ENCODE measurements at places on chromosomes 16 and 17.

GRCh38 chr17:18191967-18192366, 8.3 kb downstream of the ALKBH5 start:
- DNase-seq: no peak

GRCh38 chr17:4818276-4818675, 11.3 kb downstream of the PLD2 start:
- DNase-seq: no peak

DNA sequence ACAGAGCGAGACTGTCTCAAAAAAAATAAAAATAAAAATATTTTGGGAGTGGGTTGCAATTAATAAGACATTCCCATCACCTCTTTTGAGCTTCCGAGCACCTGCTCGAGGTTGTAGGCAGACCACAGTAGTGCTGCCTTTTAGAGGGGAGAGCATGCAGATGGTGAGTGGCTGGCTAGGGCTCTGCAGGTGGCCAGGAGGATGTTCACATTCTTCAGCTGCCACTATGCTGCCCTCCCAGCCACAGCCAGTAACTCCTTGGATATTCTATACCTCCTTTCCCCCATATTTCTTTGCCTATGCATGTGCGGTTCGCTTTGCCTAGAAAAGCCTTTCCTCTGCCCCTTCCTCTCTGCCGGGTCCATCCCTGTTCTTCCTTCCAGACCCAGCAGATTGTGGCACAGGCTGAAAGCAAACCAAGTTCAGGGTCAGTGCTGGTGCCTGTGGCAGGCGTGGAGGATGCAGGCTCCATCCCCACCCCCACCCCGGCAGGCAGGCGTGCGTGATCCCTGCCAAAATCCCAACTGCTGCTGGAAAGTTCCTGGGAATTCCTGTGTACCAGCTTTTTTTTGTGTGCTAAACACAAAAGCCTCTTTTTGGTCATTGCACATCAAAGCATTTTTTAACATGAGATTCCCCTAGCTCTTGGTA, 33.8 kb upstream of the CMIP start:
- no peak for DNase-seq

DNA sequence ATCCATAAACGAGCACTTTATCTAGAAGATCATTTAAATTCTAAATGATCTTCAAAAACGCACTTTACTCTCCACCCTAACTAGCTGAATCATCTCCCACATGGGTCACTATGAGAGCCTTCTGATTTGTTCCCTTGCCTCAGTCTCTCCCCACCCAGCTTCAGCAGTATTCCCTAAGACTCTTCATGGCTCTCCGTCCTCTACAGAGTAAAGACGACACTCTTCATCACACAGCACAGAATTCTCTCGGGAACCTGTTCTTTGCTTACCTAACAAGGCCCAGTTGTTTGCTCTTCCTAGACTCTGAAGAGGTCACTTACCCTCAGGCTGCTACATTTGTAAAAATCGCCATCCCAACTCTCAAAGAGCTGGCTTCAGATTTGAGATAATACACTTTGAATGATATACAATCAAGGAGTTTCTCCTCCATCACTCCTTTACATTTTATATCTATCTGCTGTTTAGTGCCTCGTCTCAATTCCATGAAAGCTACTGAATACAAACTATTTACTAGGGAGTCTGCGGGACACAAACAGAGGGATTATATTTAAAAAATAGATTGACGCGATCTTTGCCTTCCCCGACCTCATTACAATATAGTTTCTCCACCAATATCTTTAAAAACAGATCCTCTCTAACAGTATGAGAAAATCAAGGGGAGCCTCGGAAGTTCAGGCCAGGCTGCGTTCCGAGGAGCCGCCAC, 511 bp upstream of the LIG3 start:
- DNase-seq: no peak

DNA sequence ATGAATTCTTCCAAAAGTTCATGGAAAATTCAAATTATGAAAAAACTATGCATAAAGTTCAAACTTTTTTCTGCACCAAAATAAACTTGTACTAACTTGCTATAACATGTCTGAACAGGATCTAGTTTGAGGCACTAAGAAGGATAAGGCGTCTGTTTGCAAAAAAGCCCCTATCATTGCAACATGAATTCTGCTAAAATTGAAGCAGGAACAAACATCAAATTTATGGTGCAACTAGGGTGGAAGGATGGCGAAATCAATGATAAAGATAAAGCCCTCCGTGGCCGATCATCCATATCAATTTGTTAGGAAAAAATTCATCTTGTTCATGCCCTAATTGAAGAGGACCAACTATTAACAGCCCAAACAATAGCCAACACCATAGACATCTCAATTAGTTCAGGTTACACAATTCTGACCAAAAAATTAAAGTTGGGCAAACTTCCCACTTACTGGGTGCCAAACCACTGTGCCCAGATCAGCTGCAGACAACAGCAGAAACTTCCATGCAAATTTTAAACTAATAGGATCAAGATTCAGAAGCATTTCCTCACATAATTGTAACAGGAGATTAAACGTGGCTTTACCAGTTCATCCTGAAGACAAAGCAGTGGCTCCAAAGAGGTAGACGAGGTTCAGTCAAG, 12.9 kb downstream of the IL21R start:
- no peak for DNase-seq

DNA sequence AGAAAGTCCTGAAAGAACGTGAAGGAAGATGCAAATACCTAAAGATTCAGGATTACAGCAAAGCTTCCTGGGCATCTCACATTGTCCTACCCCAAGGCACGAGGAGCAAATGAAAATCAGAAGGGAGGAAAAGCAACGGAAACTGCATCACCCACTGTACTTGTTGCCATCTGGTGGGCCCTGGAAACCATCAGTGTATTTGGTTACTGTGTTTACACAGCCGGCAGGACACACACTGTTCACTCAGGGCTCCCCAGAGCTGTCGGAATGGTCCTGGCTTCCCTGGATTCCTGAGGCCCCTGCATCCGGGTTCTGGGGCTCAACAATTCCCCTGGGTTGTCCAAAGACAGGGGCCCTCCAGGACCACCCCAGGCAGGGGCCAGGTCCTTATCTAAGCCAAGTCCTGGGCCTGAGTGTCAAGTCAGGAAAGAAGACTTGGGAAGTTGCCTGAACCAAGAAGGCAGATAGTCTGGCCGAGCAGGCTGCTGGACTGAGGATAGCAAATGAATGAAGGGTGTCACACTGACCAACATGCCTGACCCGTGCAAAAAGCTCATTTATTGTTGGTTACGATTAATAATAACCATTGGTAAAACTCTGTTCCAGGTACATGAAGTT, 52.8 kb downstream of the SOX9 start:
- DNase-seq: no peak

- DNase-seq: no peak
These were observed 39.3 kb downstream of the TADA2A start for GRCh38 chr17:37446027-37446426.

GRCh38 chr17:74282587-74283370, 8.7 kb downstream of the DNAI2 start:
- DNase-seq: no peak

GRCh38 chr16:10521681-10522274, 58.6 kb downstream of the EMP2 start:
- DNase-seq: peak; percentile 79

DNA sequence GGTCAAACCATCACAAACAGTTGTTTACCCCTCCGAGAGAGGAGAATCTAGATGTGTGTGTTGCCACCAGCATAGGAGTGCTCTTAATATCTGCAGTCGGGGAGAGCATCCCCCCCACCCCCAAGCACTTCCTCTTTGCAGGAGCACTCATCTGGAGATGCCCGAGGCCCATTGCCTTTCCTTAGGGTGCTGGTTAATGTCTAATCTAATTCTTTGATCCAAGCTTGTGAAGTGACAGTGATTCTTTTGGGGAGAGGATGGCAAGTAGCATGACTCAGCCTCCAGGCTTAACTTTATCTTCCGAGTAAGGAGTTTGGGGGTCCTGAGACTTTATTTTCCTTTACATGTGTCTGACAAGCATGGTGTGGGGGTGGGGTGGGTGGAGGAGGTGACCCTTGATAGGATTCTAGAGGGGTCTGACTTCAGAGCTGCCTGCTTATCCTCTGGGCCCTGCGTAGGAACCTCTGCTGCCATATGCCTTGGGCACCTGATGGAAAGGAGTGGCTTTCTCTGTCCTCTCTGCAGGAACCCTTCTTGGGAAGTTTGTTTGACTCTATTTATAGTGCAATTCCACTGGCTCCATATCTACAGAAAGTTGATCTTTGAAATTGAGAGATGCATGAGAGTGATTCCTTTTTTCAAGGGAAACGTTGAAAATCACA, 207.1 kb downstream of the SPECC1 start:
- DNase-seq: no peak

DNA sequence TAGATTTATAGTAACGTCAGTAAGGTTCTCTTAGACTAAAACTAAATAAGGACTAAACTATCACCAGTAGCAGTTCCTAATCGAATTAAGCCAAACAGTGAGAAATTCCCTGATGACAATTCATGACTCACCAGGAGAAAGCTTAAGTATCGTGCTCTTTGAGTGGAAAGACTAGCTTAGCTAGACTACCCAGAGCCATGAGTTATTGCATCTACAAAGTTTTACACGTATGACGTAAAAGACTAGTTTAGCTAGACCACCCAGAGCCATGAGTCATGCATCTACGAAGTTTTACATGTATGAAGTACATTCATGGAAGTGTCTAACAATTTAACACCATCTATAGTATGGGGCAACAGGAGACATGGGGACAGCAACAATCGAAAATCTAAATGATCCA, 36.6 kb downstream of the UBE2G1 start:
- DNase-seq: peak; percentile 87
